CD4-positive, alpha-beta T cell treated with Interleukin-4 for 4 hours (primary cell): ENCODE measurements at places on chromosomes 12 and 14.

DNA sequence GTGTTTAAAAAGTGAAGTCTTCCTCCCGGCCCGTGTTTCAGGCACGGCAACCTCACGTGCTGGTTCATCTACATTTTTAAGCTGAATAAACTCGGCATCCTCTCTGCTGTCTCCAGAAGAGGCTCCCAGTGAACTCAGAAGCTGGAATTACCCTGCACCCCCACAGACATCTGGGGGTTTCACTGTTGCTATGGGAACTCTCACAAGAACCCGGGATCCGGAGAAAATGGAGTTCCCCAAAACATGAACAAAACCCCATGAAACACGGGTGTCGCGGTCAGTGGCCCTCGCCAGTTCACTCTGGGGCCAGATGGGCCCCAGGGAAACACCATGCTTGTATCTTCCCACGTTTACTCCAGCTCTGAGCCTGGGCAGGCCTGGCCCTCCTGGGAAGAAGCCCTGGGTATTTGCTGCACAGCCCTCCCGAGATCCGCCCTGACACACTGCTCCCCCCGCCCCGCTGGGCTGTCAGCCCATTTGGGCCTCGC lies 143.7 kb downstream of the PIWIL1 start:
- no peak for DNase-seq

DNA sequence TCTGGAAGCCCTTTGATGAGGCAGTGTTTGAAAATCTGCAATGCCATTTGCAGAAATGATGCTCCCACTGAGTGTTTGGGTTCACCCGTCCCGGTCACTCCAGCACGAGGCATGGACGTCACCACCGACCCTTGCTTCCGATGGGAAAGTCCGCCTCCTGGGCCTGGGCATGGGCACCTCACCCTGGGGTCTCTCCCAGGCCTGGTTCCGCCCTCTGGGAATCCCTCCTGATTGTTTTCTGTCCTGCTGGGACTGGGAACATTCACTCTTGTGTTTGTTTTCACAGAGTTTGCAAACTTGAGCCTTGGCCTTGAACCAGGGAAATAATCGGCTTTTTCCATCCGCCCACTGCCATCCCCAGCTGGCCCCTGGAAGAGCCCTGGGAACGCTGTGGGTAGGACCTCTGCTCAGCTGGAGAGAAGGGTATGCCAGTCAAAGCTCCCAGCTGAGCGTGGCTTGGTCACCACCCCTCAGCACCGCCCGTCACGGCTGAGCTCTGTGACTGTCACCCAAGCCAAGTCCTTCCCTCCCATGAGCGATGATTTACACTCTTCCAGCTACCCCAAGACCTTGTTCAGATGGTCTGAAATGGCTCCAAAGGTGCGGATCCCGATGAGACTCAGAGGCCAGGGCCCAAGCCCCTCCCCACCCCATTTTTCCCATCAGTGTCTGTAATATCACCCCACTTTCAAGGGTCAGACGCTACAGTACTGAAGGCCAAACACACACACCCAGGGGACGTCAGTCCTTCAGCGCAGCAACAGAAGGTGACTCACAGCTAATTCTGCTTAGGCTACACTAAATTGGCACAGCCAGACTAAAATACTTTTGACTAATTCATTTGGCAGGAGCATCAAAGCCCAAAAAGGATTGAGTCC lies 34.1 kb upstream of the FZD10 start:
- DNase-seq, result no peak

GRCh38 chr12:77954206-77954555 lies 123.5 kb downstream of the NAV3 start:
- DNase-seq, result no peak

- peak; percentile 53 for DNase-seq
These were observed 55.8 kb upstream of the VRK1 start for GRCh38 chr14:96741151-96741977.

DNA sequence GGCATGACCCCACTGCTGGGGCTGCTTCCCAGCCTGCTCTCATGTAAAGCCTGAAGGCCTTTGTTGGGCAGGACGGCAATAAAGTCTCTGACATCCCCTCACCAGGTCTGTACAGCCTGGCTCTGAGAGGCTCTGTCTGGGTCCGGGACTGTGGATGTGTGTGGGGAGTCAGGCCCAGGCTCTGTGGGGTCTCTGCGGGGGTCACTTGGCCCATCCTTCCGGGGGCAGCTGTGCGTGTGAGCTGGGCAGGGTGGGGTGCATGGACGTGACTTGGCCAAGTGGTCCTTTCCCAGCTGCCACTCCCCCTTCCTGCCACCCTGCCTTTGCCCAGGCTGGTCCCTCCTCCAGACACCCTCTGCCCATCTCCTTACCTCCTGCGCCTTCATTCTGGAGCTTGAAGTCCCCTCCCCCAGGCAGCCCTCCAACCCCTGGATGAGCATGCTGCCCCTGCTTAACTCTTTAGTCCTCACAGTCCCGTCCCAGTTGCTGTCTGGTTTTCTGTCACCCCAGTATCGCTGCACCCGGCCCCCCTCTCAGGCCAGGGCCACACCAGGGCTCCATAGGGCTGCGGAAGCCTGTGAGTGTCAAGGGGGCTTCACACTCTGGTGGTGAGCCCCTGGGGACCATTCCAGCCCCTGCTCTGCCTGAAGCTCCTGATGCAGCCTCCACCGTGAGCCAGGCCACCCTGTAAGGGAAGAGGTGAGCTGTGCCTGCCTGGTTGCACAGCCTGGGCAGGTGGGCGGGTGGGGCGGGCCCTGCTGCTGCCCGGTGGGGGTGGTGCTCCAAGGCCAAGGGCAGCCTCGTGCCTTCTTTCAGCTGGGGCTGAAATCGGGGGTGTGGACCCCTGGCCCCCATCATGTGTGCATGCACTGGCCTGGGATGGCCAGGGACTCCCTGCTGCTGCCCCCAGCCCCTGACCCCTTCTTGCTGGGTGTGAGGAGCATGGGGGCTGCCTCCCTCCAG lies 25.5 kb upstream of the KIF26A start:
- DNase-seq, result no peak

- no peak for DNase-seq
These were observed 251.4 kb downstream of the EGLN3 start for GRCh38 chr14:33699300-33699983.

DNA sequence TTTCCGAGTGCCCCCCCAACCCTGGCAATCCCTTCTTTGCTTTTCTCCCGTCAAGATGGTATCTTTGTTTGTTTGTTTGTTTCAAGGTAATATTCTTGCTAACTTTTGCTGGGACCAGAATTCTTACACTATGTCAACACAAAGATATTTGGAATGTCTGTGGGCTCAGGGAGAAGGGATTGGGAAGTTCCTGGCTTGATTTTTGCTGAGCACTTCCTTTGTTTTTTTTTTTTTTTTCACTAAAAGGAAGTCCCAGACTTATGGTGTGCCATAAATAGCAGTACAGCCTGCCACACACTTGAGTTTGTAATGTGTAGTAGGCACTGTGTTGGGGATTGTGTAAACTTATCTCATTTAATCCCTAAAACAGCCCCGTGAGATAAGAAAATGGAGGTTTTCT lies 11.2 kb upstream of the RNU6-7 start:
- DNase-seq, result no peak

- no peak for DNase-seq
These were observed 9.2 kb downstream of the HAL start for GRCh38 chr12:95986635-95987570.

DNA sequence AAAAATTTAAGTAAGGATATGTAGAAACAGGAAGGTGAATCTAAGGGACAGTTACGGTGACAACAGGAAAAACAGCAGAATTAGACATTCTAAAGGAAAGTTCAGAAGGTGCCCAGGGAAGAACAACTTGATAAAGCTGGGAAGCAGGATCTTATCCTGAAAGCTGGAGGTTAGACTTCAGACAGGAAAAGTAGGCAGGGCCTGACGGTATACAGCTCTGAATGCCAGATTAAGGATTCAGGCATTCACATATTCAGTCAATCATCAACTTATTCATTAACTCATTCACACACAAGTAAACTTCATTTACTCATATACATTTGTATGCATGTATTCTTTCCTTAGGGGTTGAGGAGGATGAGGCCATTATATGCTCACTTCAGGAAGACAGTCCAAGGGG lies 81.3 kb downstream of the RALGAPA1 start:
- DNase-seq, result no peak

DNA sequence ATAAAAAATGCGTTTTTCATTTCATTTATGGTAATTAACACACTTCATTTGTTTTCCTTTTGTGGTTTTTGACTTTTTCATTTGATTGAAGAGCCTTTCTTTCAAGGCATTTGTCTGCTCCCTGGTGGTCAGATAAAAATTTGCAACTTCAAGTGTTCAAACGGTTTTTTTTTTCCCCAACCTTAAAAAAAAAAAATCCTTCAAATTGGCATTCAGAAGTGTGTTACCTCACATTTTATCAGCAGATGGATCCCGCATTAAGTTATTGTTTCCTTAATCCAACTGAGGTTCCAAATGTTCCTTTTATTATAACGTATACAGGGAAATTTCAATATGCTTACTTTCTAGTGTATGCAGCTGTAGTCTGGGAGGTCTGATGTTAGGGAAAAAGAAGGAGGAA lies 47.2 kb downstream of the MYF5 start:
- no peak for DNase-seq

DNA sequence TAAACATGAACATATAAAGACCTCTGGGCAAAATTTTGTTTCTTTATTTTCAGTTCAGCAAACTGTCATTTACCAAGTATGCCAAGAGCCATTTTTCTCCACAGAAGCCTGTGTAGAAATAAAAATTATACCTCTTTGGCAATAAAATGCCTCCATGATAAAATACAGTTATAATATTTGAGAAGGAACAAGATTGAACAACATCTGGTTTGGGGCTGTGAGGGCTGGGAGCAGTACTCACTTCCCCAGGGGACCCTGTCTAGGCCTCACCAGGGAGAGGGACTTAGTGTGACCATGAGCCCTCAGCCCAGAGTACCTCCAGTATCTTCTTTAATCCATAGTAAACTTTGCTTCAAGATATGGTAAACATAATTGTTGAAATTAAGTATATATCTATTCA lies 65.1 kb downstream of the DAAM1 start:
- DNase-seq, result no peak

DNA sequence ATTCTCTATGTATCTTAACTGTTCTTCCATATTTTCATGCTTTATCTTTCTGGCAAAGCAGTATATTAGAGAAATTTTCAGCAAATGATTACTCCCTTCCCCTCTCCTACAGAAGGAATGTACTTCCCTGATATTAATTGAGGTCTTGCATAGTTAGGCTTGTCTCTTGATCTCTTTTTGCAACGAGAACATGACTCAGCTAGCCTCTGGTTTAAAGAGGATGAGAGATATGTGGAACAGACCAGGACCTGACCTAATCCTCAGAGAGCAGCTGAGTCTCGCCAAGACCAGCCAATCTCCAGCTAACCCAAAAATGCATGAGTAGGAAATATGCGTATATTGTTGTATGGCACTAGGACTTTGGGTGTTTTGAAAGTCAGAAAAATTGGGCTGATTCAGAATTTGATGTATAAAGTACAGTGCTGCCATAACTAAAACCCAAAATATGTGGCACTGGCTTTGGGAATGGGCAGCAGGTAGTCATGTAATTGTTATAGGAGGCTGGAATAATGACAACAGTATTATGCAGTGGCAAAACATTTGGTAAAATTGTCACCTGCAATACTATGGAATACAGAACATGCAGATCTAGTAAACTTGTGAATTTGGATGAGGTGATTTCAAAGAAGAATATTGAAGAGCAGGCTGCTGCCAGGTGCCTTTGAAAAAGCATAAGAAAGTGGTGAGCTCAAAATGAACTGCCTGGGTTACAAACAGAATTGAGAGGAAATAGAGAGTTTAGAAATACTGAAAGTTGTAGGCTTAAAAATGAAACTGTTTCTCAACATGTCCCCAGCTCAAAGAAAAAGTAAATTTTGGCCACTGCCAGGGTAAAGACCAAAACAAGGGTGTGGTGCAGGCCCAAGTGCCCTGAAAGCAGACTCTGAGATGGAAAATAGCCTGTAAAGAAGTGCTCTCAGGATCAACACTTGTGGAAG lies 9.3 kb upstream of the USP15 start:
- DNase-seq, result peak; percentile 24

DNA sequence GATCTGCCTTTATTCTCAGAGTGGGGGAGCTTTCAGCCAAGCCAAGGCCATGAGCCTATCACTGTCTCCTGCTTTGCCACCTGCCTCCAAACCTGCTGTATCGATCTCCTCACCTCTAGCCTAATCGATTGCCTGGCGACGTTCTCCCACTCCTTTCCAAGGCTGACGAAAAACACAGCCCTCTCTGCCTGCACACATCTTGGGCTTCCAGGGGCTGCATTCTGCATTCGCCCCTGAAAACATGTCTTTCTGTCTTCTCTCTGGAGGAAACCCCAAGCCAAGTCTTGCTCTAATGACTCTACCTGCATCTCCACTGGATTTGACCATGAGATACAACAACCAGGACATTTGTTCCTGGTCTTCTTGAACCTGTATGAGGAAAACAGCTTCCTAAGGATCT lies 540.7 kb downstream of the BCL11B start:
- DNase-seq, result no peak

DNA sequence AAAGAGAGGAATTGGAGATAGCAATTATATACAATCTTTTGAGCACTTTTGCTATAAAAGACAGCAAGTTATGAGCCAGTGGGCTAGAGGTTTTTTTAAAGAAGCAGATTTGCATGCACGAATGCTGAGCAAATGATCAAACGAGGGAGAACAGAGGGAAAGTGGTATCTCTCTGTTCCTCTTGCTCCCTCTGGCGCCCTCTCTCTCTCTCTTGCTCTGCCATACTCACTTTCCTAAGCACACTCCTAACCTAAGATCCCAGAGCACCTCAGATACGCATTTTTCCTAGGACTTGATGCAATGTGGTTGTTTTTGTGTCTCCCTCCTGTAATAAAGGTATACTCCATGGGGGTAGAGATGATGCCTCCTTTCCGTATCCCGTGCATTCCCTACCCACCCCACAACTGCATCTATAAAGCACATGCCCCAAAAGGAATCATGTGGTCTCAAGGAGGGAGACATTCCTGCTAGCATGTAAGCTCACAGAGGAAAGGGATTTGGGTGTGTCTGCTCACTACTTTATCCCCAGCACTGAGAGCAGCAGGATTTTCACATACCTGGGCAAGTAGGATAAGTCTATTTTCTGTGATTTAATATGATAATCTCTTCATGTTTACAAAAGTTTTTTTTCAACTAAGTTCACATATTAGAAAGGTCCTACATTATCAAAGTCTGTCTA lies 270.2 kb downstream of the SSPN start:
- no peak for DNase-seq

DNA sequence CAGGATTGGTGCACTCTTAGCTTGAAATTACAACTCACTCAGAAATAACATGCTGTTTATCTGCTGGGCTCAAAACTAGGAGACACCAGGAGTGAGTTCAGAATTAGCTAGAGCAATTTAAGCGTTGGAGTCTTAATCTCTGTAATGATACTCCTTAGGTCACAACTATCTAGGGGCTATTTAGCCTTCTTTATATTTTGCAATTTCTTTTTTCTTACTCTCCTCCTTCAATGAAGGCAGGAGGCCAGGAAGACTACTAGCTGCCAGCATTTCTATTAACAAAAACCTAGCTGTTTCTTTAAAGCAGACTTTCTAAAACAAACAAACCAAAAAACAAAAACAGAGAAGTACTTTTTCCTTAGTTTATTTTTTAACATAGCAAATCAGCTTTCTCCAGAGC lies 226.2 kb downstream of the TRHDE start:
- no peak for DNase-seq

- no peak for DNase-seq
These were observed 35.0 kb downstream of the SLC17A8 start for GRCh38 chr12:100391856-100392255.

- no peak for DNase-seq
These were observed 89.0 kb downstream of the AKAP6 start for GRCh38 chr14:32417956-32418552.

GRCh38 chr12:124852911-124853427 lies 10.7 kb downstream of the SCARB1 start:
- no peak for DNase-seq
